ENCODE measurements at places on chromosomes 6 and 20.

GRCh38 chr6:162882801-162883481 lies 155.2 kb downstream of the PACRG start:
- DNase-seq = no peak

- DNase-seq = no peak
These were observed 35.2 kb upstream of the PAQR8 start for GRCh38 chr6:52326540-52327364.

DNA sequence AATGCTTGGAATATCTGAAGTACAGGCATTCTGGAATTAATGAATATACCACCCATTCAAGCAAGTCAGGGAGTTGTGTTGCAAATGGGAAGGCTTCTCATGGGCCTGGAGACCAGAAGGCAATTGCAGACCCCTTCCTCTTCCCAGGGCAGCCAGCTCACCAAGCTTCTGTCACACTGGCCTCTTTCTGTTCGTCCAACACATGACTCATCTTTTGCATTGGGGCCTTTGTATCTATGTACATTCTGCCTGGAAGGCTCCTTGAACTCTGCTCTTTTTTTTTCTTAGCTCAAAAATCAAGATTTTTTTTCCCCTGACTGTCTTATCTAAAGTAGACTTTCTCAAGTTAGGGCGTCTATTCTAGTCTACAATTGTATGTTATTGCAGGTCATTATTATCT lies 132.9 kb upstream of the MYLIP start:
- DNase-seq = no peak

GRCh38 chr6:161228921-161229591 lies 44.8 kb downstream of the AGPAT4 start:
- DNase-seq = peak; percentile 44

DNA sequence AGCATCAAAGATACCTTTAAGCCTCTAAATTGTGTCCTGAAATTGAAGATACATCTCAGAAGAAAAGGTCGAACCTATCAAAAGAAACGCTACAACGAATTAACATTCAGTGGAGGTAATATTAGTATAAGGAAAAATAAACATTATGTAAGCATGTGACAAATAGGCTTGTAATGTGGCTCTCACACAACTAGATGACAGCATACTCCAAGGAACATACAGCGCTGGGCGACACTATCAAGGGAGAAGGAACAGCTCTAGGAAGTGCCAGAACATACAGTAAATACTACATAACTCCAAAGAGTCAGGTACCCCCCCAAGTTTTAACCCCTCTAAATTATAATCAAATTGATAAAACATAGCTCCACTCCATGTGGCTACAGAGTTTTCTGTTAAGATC lies 103.5 kb downstream of the LAMP5 start:
- DNase-seq = peak; percentile 95

DNA sequence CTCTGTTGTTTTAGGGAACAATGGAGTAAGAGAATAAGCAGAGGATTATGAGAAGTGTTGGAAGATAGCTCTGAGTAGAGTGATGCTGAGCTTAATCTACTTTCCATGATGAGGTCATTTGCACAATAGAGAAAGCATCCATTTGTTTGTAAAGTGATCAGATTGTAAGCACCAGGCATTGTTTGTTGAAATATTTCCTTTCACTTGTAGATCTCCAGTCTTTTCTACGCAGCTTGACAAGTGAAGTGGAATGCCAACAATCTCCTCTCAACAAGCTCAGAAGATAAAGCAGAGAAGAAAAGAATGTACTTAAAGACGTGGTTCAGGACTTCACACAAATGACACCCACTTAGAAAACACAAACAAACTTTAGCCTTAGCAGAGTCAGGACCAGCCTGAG lies 80.1 kb upstream of the MARCKS start:
- DNase-seq = no peak

DNA sequence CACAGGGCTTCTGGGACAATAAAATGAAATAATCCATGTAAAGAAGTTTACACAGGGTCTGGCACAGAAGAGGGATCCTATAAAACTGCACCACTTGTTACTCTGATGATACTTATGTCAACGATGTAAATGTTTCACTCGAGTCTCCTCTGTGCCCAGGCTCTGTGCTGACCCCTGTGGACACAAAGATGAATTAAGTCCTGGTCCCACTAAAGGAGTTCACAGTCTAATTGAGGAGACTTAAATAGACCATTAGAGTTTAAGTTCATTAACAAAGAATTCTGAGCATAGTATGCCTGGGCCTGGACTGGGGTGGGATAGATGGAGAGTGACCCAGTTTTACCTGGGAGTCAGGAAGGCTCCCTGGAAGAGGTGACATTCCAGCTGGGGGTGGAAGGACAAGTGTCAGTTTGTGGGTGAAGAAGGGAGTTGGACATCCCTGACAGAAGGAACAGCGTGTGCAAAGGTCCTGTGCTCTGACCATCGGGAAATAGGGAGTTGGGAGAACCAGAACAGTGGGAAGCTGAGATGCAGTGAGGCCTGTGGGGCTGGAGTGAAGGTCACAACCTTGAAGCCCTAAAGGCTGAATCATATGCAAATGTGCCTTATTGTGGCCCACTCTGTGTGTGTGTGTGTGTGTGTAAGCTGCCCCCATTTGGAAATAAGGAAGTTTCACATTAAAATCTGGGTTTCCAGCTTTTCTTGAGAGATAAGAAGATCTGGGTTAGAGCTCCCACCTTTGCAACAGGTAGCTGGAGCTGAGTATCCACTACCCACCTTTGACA lies 1.1 kb downstream of the OCSTAMP start:
- DNase-seq = no peak

DNA sequence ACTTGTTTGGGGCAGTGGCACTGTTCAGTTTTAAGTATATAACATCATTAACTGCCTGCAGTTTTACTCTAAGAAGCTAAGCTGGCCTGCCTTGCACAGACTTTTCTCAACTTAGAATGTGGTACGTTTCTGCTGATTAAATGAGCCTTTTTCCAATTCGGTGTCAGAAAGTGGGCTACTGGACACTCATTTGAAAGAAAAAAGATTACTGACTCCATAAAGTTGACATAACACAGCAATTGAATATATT lies 2.1 kb downstream of the ZMYND8 start:
- no peak for DNase-seq
